ENCODE measurements at places on chromosomes 7 and 10.
A peak's percentile ranks its signal among the peaks of the same experiment; 100 is the strongest.

DNA sequence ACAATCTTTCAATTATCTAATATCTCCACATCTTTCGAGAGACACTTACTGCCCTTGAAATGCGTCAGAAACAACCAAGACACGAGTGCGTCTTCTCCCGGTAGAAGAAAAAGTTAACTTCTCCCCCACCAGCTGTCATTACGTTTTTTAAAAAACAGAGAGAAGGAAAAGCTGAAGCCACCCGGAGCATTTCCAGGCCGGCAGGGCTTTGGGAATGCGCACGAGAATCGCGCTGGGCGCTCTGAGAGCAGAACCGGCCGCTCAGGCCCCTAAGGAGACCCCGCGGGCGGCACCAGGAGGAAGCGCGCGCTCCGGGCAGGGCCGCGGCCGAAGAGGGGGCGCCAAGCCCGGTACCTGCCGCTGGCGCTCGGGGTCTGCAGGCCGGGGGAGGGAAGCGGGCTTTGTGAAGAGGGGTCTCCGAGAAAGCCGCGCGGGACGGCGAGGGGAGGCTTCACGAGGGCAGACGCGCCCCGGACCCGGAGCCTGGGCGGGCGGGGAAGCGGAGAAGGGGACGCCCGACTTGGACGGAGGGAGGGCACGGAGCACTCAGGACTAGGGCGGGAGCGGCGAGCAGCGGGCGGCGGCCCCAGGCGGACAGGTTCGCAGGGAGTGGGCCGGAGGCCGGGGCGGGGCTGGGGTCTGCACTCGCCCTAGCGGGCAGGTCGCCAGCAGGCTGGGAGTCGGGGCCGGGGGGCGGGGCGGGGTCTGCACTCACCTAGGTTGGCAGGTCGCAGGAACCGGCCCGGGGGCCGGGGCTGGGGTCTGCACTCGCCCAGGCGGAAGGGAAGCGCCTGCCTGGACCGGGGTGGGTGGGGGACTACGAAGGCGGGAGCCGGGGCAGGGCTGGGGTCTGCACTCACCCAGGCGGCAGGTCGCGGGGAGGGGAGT, 932 bp downstream of the ESYT2 start:
- DNase-seq, result no peak

DNA sequence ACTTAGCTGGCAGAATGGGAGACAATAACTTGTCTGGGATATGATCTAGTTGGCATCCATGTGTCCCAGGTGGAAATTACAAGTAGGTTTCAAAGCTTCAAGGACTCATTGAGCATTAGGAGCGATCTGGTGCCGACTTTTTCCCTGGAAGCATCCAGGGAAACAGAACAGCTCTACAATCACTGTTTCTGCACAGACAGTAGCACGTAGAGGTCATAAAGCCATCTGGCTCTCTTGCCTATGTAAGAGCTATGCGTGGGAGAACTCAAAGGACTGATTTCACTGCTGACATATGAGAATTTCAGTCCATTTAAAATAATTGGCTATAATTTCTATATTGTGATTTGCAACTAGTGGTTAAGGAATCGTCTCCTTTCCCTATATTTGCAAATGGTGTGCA, 791.7 kb downstream of the REEP3 start:
- no peak for DNase-seq

DNA sequence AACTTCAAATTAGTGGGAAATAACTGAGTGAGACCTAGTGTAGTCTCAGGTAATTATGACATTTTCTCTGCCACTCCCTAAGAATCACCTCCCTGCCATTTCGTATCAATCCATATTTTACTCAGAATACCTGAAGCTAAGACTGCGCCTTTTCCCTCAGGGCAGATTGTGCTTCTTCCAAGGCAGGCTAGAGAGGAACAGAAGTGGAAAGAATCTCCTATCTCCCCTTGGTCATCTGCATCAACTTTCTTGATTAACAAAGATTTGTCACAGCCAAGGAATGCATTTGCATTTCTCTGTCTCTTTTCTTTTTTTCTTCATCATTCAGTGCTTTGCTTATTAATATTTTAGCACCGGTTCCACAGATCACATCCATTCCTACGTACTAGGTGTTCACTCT, 119.1 kb downstream of the PTPRZ1 start:
- DNase-seq, result no peak

- DNase-seq, result peak; percentile 38
Measured at GRCh38 chr7:131244259-131244852, 83.3 kb upstream of the MKLN1 start.

DNA sequence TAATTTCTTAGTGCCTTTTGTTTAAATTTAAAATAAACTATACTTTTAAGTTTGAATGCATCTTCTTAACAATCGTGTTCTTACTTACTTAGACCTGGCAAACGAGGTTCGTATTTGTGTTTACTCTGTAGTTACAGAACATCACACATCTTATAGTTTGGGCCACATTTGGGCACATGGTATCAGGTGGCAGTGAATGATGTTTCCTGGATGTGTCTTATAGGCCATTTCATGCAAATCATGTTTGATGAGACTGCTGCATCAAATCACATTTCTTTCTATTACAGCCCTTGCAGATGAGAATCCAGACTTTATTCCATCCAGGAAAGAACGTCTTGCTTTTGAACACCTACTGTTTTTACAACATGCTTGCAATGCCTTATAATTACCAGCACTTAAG, 78.5 kb downstream of the RBM33 start:
- no peak for DNase-seq

DNA sequence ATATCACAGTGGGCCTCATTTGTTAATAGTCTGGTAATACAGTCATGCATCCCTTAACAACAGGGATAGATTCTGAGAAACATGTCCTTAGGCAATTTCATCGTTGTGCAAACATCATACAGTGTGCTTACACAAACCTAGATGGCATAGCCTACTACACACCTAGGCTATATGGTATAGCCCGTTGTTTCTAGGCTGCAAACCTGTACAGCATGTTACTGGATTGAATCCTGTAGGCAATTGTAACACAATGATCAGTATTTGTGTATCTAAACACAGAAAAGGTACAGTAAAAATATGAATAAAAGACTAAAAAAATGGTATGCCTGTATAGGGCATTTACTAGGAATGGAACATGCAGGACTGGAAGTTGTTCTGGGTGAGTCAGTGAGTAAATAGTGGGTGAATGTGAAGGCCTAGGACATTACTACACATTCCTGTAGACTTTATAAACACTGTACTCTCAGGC, 12.0 kb upstream of the RHOBTB1 start:
- no peak for DNase-seq

- no peak for DNase-seq
Measured at GRCh38 chr7:85160223-85160622, 26.6 kb downstream of the SEMA3D start.

DNA sequence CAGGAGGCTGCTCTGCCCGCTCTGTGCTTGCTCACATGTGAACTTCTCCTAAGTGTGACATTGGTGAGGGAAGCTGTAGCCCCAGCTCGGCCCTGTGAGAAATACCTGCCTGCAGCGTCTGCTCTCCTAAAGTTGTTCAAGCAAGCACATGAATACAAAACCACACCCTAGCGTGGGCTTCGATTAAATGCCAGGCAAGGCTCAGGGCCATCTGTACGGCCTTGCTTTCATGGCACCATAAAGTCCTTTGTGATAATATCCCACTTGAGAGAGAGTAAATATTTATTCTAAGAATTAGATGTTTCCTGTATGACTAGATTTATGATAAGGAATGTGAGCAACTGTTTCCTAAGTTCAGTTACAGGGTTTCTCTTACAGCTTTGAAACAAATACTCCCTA, 262.8 kb upstream of the KLF14 start:
- no peak for DNase-seq

GRCh38 chr10:113301342-113301984, 251.4 kb upstream of the HABP2 start:
- DNase-seq, result no peak

DNA sequence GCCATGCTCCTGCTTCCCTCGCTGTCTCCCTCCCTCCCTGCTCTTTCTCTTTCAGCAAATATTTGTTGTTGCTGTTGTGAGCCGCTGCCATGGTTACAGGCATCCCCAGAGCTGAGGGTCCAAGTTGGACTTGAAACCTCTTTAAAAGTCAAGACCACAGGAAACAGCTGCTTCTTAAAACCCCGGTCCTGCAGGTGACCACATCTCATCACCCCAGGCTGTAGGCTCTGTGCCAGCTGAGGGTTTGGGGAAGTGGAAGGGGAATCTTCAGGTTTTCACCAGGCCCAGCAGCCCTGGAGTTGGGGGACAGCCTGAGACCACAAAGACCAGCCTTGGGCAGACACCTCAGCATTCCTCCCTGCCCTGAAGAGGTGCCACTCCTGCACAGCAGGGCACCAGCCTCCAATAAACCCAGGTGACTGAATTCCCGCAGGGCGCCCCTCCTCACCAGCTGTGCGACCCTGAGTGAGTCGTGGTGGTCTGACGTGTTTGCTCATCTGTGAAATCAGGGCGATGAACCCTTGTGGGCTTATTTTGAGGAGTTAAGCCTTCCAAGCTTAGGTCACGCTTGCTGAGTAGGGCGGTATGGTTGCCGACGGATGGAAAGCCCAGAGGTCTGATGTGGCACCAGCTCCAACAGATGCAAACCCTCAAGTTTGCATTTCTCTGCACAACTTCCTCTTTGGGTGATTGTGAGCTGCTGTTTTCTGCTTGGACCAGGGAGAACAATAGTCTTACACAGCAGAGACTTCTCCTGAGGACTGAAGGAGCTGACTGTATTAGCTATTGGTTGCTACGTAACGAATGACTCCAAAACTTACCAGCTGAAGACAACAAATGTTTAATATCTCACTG, 24.8 kb downstream of the NPTX2 start:
- DNase-seq, result no peak

DNA sequence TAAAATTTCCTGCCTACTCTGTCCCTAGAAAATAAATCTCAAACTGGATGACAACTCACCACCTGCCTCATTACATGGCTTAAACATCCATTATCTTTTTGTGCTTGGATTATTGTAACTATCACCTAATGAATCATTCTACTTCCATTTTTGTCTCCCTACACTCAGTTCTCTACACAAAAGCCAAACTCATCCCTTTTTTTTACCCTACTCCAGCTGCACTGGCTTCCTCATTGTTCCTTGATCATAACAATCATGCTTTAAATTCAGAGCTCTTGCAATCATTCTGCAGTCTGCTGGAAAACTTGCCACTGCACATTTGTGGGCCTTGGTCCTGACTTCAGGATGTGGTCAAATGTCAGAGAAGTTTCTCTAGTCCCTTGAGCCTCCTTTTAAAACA, 280.0 kb downstream of the DGKB start:
- DNase-seq, result no peak
